B cell (primary cell): ENCODE measurements at places on chromosomes 7 and 10.

DNA sequence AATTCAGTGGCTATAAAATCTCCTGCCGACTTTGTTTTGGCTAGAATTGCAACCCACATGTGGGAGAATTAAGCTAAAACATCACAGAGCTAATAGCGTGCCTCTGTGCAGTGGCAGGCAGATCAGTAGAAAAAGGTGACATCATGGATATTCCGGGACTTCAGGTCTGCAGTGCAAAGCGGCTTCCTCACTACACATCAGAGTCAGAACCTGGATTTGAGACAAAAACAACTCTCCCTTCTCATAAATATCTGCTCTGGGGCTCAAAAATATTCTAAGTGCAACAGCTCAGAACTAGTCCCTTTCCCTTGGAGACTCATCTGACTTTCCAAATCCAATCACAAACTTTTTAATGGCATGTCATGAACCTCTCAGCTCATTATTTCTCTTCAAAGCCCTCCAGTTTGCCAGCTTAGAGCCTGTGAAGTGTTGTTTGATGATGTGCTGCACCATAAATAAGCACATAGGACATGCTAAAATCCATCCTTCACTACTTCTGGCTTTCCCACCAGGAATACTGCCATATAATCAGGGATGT is 337.1 kb downstream of the RNLS start:
- DNase-seq, result no peak

DNA sequence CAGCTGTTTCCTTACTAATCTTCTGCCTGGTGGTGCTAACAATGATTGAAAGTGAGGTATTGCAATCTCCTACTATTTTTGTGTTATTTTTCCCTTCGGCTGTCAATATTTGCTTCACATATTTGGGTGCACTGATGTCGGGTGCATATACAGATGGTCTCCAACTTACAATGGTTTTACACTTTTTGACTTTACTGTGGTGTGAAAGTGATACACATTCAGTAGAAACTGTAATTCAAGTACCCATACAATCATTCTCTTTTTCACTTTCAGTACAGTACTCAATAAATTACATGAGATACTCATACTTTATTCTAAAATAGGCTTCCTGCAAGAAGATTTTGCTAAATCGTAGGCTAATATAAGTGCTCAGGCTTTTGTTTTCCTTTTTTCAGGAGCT is 73.2 kb downstream of the RNF216 start:
- DNase-seq, result no peak

DNA sequence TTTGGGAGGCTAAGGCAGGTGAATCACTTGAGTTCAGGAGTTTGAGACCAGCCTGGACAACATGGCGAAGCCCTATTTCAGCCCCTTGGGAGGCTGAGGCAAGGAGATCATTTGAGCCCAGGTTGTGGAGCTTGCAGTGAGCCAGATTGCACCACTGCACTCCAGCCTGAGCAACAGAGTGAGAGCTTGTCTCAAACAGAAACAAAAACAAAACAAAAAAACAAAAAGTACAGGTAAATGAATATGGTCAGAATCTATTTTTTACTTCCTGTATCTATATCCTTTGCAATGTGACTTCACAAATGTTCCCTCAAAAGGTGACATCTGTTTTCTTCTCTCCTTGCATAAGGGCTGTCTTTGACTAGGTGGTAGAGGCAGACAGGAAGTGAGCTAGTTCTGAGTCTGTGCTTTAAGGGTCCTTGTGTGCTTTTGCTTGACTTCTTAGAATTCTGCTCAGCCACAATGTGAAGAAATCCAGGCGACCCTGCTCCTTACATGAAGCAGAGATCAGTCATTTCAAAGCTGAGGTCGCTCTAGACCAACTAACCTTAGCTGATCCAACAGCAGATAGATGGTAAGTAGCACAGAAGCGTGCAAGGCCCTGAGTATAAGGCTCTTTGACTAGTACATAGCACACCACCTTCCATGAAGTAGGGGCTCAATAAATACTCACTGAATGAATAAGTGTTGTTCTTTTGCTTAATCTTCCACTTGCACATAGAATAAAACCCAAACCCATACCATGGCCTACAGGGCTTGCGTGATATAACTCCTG is 423.2 kb upstream of the PCDH15 start:
- DNase-seq, result no peak

- no peak for DNase-seq
Observed at GRCh38 chr10:26746061-26746460, 48.6 kb downstream of the PDSS1 start.

- no peak for DNase-seq
Observed at GRCh38 chr10:121015916-121016315, 164.8 kb downstream of the WDR11 start.

DNA sequence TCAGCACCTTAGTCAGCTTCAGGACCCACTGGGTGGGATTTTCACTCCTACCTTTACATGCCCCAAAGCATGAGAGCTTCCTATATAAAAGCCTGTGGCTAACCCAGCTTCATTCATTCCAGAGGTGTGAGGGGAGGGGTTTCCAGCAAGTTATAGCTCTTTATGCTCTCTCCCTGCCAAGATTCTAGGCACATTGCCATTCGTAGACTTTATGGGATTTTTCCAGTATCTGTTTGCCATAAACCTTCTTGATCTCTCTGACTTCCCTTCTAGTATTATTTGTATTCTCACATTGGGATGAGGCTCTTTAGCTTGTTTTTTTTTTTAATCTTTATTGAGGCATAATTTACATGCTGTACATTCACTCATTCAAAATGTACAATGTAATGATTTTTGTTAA is 67.5 kb downstream of the POU6F2 start:
- no peak for DNase-seq

DNA sequence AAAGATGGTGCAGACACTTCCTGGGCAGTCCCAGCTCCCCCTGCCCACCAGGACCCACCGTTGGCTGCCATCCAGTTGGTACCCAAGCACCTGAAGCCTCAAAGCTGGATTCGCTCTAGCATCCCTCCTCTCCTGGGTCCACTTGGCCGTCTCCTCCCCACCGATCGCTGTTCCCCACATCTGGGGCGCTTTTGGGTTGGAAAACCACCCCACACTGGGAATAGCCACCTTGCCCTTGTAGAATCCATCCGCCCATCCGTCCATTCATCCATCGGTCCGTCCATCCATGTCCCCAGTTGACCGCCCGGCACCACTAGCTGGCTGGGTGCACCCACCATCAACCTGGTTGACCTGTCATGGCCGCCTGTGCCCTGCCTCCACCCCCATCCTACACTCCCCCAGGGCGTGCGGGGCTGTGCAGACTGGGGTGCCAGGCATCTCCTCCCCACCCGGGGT is 14.5 kb upstream of the LIMK1 start:
- DNase-seq, result no peak

DNA sequence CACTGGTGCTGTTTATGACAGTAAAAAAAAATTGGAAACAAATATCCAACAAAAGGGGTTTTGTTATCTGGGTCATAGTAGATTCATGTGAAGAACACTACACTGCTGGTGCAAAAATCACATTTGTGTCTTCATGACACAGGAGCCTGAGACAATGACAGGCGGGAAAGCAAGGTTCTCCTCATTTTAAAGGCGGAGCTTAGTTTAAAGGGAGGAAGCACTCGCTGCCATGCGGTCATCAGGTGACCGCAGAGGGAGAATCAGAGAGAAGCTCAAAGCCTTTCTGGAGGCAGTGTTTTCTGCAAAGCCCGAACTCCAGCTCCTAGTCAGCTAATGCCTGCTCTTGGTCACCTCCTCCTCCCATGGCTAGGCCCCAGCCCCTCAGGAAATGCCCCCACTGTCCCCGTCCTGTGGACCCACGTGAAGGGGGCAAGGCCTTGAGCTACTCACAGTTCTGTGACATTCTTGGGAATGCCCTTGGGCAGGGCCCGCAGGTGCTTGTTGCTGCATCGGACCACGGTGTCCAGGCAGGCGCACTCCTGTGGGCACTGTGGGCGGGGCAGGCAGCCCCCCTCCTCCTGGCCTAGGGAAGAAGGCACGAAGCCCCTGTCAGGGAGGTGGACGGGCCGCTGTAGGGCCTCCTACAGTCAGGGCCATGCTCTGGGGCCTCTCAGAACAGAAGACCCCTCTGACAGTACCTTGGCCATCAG is 146.1 kb downstream of the SLIT1 start:
- no peak for DNase-seq

GRCh38 chr7:68873616-68874015 is 724.7 kb upstream of the AUTS2 start:
- DNase-seq, result no peak

GRCh38 chr10:1264001-1264400 is 207.8 kb downstream of the WDR37 start:
- DNase-seq, result no peak

DNA sequence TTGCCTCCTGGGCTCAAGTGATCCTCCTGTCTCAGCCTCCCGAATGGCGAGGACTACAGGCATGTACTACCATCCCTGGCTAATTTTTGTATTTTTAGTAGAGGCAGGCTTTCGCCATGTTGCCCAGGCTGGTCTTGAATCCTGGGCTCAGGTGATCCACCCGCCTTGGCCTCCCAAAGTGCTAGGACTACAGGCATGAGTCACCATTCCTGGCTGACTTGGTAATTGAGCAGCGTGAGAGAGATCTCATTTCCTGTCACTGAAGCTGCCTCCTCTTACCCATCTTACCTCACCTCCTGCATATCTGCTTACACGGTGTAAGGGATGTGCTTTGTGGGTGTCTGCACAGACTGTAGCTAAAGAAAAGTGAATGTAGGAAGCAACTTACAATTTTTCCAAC is 9.7 kb downstream of the IFIT3 start:
- DNase-seq, result no peak

GRCh38 chr10:117892681-117893220 is 154.0 kb downstream of the RAB11FIP2 start:
- DNase-seq, result no peak

- no peak for DNase-seq
Observed at GRCh38 chr10:124222988-124223710, 129.8 kb upstream of the CHST15 start.

DNA sequence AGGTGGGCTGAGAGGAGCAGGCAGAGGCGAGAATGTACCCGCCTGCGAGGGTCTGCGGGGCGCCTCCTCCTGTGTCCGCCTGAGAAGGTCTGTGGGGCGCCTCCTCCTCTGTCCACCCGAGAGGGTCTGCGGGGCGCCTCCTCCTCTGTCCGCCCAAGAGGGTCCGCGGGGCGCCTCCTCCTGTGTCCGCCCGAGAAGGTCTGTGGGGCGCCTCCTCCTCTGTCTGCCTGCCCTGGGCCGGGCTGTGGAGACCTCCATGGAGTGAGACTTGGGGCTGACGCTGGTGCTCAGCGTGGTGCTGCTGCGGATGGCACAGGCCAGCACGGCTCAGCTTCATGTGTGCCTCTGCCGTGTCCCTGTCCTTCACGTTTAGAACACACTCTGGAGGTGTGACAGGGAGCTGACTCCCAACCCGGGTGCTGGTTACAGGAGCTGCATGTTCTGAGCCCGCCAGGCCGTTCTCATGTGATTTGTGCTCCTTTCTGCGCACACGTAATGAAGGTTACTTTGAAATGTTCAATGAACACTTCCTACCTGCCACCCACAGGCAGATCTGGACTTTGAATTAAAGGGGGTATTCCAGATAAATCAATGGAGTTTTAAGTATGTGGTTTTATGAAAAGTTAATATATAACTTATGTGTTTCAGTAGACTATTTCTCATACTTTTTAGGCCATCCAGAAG is 20.5 kb upstream of the GET4 start:
- no peak for DNase-seq

DNA sequence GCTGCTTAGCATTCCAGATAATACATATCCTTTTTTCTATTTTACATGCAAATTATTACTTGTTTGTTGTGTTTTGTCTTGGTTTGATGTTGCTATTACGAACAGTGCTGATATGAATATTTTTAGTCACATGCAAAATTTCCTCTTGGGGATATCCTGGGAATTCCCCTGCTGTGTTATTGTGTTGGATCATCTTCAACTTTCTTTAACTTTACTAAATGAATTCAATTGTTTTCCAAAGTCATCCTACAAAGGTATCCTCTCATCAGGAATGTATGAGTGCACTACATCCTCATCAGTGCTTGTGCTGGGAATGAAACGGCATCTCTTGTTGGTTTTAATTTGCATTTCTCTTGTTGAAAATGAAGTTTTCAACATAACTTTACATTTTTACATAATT is 87.1 kb downstream of the AASS start:
- DNase-seq, result no peak

GRCh38 chr10:123496996-123497660 is 169.0 kb upstream of the GPR26 start:
- no peak for DNase-seq

- no peak for DNase-seq
Observed at GRCh38 chr10:25048450-25048849, 32.0 kb downstream of the THNSL1 start.

DNA sequence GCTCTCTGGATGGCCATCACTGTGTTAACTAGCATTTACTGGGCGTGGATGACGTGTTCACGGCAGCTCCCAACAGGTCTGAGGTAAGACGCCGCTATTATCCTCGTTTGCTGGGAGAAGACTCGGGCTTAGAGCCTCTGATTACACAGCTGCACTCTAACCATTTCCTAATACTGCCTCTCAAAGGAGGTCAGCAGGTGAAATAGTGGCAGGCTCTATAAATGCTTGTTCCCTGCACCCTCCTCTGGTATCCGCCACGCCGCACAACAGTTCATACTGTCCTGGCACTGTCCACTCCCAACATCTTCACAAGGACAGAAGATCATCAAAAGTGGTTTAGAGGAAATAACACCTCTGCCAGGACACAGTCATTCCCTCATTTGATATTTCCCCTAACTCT is 28.3 kb downstream of the HIPK2 start:
- DNase-seq, result no peak

DNA sequence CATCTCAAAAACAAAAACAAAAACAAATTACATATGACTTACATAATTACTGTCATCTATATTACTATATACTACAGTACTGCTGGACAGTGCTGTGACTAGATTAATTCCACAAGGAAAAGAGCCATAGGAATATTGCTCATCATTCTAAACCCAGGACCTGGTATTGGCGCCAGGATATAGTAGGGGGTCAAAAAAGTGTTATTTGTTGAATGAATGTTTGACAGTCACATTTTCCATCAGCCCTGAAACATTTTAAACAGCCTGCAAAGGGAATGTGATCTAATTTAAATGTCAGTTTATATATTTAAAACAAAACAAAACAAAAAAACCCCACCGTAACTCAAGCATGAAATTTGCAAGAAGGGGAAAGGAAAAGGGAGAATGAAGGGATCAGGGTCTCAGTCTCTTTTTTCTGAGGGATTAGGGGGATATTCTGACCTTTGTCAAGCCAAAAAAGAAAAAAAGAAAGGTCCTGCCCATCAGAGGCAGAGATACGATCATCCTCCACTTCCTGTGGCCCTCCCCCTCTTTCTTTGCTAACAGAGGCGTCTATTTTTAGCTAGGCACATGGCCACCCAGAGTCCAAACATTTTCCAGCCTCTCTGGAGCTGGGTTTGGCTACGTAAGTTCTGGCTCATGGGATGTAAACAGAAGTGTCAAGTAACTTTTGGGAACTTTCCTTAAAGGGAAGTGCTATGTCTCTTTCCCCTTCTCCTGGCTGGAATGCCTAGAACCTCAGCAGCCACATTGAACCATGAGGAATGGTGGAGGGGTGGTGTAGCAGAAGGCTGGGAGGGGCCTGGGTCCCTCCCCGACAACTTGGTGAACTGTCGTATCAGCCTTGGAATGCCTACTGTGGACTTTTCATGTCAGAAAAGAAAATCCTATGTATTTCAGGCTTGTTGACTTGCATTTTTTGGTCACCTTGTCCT is 44.6 kb upstream of the DLG5 start:
- DNase-seq, result no peak
